Lower lobe of right lung (tissue), 2 donors: ENCODE measurements at places on chromosomes 7 and 10. TPM values are rescaled to one million over a fixed set of nuclear protein-coding genes. Genes with fewer than 3 reads are reported as not detected.

NAT16 gene
- not detected for total RNA-seq

STK32C gene
- total RNA-seq = 14.1 TPM

LBX1 gene
- total RNA-seq = not detected

OPN4 gene
- not detected for total RNA-seq

OR2A7 gene
- 12.1 TPM for total RNA-seq

DNAH11 gene
- 8.9 TPM for total RNA-seq

BHLHA15 gene
- 1.2 TPM for total RNA-seq

TSPAN14 gene
- 169 TPM for total RNA-seq

WNT8B gene
- total RNA-seq = 0.18 TPM

AKR1D1 gene
- not detected for total RNA-seq

WDFY4 gene
- 44.4 TPM for total RNA-seq

ZPBP gene
- not detected for total RNA-seq

DGKI gene
- 0.09 TPM for total RNA-seq

CCL24 gene
- total RNA-seq = 4.1 TPM

SUGCT gene
- 1.7 TPM for total RNA-seq

OR13A1 gene
- not detected for total RNA-seq

CDHR1 gene
- 0.24 TPM for total RNA-seq

NOLC1 gene
- total RNA-seq = 31.0 TPM

CASP7 gene
- 36.3 TPM for total RNA-seq

KLHL7 gene
- total RNA-seq = 18.7 TPM

HTR5A gene
- total RNA-seq = not detected

PTF1A gene
- not detected for total RNA-seq

GIMAP5 gene
- total RNA-seq = 31.9 TPM

SLC26A5 gene
- 1.8 TPM for total RNA-seq

MSMB gene
- total RNA-seq = 5.3 TPM

NKX1-2 gene
- not detected for total RNA-seq

PIP gene
- 12.6 TPM for total RNA-seq

POU6F2 gene
- not detected for total RNA-seq

GUSB gene
- 88.6 TPM for total RNA-seq

FRAT1 gene
- total RNA-seq = 15.1 TPM

UCN3 gene
- total RNA-seq = 0.53 TPM

POLL gene
- total RNA-seq = 36.9 TPM

ANKRD30A gene
- total RNA-seq = not detected

INSYN2A gene
- not detected for total RNA-seq

MICU1 gene
- total RNA-seq = 57.1 TPM

OPALIN gene
- not detected for total RNA-seq

TWIST1 gene
- total RNA-seq = not detected

MACROH2A2 gene
- 6.6 TPM for total RNA-seq

CDK5 gene
- total RNA-seq = 13.7 TPM

ZNF425 gene
- total RNA-seq = 1.2 TPM

CALML3 gene
- total RNA-seq = not detected

PPP1R17 gene
- not detected for total RNA-seq

PLEKHS1 gene
- 7.0 TPM for total RNA-seq

GPR146 gene
- 44.8 TPM for total RNA-seq

NPSR1 gene
- not detected for total RNA-seq

PTER gene
- total RNA-seq = 20.3 TPM

SORCS1 gene
- total RNA-seq = 0.15 TPM

MRLN gene
- total RNA-seq = not detected

SPAM1 gene
- total RNA-seq = not detected

PRPS1L1 gene
- not detected for total RNA-seq
